Left hindlimb (tissue), 1 donor: ENCODE measurements at places on chromosomes 16 and 17.
A peak's percentile ranks its signal among the peaks of the same experiment; 100 is the strongest.

- no peak for DNase-seq
These were observed 13.4 kb upstream of the KCNG4 start for GRCh38 chr16:84253173-84253572.

GRCh38 chr16:65704866-65705265, 583.0 kb upstream of the CDH11 start:
- no peak for DNase-seq

- no peak for DNase-seq
These were observed 104.5 kb upstream of the CIBAR2 start for GRCh38 chr16:85216522-85217375.

- DNase-seq, result peak; percentile 35
These were observed 964.4 kb upstream of the GOT2 start for GRCh38 chr16:59698346-59699020.

GRCh38 chr16:30725418-30725792, 22.8 kb upstream of the PHKG2 start:
- DNase-seq, result no peak
